Mesothelial cell of epicardium (in vitro differentiated cells): ENCODE measurements at places on chromosomes 16 and 17. TPM values are rescaled to one million over a fixed set of nuclear protein-coding genes. Genes with fewer than 3 reads are reported as not detected.

GRCh38 chr17:77810536-77810935, 148.0 kb upstream of the TNRC6C start:
- no peak for DNase-seq

DNA sequence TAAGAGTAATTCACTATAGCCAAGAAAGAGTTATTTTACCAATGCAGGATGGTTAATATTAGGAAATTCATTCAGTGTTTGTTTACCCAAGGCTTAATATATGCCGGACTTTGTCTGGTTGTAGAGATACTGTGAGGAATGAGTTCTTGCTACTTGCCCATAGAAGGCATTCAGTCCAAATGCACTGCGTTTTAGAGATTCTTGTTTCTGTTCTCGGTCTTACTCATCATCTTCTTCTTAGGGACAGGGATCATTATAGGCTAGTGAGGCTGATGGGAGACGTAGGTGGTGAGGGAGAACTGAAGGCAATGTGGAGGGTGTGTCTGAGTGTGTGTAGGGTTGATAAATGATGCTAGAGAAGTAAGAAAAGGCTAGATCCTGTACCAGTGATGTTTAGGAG, 90.7 kb downstream of the OR1D5 start:
- no peak for DNase-seq

DNA sequence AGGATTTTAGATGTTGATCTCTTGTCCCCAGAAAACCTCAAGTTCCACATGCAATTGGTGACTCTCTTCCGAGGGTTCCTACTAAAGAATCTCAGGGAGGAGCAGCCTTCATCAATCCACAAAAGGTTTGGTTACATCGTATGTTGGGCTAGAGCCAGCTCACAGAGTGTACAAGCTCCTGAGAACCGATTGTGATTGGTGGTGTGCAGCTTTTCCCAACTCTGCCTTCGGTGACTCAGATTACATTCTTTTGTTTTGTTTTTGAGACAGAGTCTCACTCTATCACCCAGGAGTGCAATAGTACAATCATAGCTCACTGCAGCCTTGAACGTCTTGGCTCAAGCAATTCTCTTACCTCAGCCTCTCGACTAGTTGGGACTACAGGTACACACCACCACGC, 172.4 kb downstream of the PMP22 start:
- DNase-seq, result no peak

DNA sequence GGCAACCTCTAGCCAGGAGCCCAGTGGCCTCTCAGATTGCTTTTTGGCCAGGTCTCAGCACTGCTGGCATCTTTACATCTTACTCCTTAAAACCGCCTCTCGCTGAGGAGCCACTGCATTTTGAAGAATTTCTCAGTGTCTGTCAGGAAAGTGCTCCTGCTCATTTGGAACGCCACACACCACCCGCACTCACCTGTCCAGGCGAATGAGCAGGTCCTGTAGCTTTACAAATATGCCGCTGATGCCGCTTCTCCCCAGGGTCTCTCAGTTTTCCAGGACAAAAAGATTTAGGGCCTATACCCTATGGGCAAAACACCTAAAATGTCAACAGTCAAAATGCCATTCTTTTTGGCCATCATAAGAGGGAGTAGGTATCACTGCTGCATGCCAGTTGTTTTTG, 22.1 kb downstream of the CYB561 start:
- DNase-seq, result no peak

LLGL2 gene
- 29.8 to 33.1 TPM (median 31.9 TPM) in 3 replicates for total RNA-seq

LGALS9 gene
- 4.4 to 4.8 TPM (median 4.6 TPM) in 3 replicates for total RNA-seq

LGALS9B gene
- total RNA-seq, result not detected in 3 replicates

NUBP2 gene
- total RNA-seq, result 62.9 to 65.3 TPM (median 63.6 TPM) in 3 replicates

CDK12 gene
- 91.5 to 93.4 TPM (median 93.1 TPM) in 3 replicates for total RNA-seq

CHRNE gene
- 1.5 to 1.9 TPM (median 1.7 TPM) in 3 replicates for total RNA-seq
